ENCODE measurements at places on chromosomes 5 and 9.

DNA sequence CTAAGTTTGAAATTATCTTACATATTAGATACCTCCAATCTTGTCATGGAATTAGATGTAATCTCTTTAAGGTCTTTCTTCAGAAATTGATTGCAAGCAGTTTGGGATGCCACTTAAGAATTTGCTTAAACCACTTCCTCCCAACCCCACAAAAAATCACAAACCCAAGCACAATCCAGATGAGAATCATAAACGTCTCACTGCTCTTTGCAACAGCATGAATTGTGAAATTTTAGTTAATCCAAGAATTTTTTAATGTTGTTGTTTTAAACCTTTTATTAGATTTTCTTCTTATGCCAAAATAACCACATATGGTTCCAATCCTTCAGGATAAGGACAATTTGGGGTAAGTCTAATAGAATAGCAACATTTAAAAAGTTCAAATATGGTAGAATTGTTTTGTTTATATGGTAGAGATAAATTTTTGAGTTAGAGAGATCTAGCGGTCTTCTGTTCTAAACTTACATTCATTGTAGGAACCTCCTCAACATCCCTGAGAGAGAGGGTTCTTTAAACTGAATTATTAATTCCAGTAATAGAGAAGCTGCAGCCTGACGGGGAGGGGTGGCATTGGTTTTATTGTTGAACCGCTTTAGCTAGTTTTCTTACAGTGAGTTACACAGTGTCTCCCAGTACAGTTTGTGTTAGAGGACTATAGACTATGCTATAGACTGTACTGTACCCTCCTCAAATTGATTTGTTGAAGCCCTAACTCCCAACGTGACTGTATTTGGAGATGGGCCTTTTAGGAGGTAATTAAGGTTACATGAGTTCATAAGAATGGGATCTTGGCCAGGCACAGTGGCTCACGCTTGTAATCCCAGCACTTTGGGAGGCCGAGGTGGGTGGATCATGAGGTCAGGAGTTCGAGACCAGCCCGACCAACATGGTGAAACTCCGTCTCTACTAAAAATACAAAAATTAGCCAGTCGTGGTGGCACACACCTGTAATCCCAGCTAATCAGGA lies 24.8 kb upstream of the IL6ST start:
- no peak for DNase-seq

DNA sequence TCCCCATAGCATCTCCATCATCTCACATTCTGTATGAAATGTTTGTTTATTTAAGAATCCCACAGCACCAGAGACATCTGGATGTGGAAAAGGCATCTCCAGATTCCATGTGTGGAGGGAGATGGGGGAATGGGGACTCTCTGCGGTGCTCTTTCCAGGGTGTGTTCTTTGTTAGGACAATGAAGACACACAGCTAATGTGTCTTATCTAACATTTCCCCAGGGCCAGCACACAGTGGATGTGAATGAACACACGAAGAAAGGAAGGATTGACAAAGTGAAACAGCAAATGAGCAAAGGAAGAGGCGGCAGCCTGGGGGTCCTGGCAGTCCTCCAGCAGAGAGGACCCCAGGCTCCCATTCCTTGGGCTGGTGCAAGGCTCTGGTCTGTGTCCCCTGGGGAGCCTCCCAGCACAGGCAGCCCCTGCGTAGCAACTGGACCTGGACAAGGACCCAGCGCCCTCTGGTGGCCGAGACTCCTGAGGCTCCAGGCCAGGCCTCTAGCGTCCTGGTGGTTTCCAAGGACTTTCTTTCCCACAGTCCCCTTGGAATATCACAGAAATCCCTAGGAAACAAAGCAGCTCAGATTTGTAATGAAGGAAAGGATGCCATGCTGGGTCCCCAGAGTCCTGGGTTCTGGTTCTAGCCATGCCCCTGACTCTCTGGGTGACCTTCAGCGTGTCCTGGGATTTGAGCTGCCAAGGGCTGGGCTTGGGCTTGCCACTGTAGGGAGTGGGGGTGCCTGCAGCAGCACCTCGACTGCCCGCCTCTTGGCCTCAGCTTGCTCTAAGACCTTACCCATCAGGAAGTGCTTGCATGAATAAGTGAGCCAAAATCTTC lies 3.5 kb upstream of the PDLIM7 start:
- no peak for DNase-seq

GRCh38 chr5:67334373-67334772 lies 137.8 kb upstream of the CD180 start:
- DNase-seq = no peak

DNA sequence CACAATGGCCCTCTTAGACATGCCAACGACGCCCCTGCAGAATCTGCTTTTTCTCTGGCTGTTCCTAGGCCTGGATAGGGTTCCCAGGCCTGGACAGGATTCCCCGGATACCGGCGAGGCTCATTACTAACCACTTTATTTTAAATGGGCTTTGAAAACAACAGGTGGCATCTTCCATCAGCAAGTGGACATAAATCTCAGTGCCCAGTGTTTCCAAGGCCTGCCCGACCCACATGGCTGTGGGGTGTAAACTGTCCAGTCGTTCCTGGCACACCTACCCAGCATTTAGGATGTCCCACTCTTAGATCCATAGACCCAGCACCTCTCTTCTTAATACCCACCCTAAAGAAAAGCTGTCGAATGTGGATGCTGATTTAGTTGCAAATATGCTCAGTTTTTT lies 896 bp downstream of the CMBL start:
- DNase-seq = no peak

GRCh38 chr9:87180841-87181240 lies 233.5 kb upstream of the GAS1 start:
- no peak for DNase-seq

GRCh38 chr9:127360250-127360649 lies 36.7 kb upstream of the SLC2A8 start:
- DNase-seq = peak; percentile 23
